ENCODE measurements at places on chromosomes 4 and X.

- DNase-seq, result no peak
These were observed 24.9 kb downstream of the TKTL2 start for GRCh38 chr4:163448540-163449203.

GRCh38 chrX:104430742-104431119 lies 135.3 kb upstream of the IL1RAPL2 start:
- no peak for DNase-seq

DNA sequence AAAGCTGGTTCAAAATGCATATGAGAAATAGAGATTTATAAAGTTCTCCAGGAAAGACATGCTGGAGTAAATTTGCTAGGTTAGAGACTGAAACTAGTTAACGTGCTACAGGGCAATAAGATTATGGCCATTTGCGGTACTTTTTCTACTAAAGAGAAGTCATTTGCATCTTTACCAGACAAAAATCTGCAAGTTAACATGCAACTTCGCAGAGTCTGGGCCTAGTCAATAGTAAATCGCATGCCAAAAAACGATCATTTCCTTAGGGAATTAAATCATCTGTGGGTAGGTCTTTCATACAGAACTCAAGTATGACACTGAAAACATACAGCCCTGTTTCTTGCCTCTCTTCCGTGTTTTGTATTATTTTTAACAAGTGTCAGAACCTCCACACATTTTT lies 32.8 kb upstream of the REST start:
- no peak for DNase-seq

DNA sequence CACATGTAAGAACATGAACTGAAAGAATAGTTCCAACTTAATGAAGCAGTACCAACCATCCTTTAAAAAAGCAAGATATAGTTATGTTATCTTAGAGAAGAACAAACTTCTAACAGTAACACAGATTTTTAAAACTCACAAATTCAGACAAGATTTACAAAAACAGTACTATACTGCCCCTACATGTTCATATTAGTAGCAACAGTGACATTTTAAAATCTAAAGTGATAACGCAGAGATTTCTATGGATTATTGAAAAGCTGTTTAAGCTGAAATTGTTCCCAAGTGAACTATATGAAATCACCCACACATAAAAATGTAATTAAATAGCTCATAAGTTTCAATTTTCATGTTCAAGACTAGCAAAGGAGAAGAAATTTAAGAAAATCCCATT lies 166.0 kb downstream of the FBXW7 start:
- DNase-seq, result no peak

GRCh38 chr4:37338972-37339371 lies 94.4 kb downstream of the NWD2 start:
- DNase-seq, result no peak

DNA sequence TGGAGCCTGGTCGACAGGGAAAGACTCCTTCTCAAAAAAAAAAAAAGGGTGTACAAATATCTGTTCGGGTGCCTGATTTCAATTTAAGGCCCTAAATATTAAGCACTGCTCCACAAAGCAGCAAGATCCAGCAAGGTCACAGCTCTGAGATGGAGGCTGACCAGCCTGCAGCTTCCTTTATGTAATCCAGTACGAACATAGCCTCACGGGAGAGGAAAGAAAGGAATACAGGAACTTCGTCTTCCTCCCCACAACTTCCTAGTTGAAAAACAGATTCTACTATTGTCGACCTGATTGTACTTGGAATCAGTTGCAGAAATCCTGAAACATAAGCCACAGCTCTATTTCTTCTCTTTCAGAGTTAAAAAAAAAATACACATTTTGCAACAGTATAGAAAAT lies 53.5 kb upstream of the TBC1D9 start:
- DNase-seq, result no peak

GRCh38 chr4:145189981-145190380 lies 9.6 kb upstream of the OTUD4 start:
- DNase-seq, result no peak

DNA sequence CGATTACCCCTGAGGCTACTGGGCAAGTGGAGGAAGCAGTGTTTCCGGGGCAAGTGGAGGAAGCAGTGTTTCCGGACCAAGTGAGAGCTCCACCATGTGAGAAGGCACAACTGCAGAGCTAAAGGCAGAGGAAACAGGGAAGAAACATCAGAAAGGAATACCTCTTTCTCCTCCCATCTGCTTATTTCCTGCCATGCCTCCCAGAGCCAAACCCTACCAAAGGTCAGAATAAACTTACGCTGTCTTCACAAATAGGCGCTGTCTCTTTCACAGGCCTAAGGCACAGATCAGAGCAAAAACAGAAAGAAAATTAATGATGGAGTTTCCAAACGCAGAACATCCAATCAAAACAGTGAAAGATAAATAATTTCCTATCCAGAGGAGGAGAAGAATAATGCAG lies 153.0 kb downstream of the ATOH1 start:
- no peak for DNase-seq

- DNase-seq, result no peak
These were observed 36.4 kb upstream of the RBM41 start for GRCh38 chrX:107154787-107155620.

DNA sequence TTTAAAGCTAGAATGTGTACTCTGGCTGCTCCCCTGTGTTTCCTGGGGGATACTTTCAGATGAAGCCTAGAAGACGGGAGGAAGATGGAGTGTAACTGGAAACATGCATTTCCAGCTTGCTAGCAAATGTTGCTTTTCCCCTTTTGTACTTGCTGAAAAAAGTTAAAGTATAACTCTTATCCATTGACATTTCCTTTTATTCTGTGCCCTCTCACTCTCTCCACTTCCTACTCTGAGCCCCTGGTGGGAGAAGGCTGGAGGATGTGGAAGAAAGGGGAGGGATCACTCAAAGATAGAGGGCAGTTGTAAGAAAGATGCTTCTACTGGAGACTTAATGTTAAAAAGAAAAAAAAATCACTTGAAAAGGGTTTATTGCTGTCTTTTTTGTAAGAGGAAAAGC lies 396.5 kb downstream of the DTHD1 start:
- DNase-seq, result no peak

DNA sequence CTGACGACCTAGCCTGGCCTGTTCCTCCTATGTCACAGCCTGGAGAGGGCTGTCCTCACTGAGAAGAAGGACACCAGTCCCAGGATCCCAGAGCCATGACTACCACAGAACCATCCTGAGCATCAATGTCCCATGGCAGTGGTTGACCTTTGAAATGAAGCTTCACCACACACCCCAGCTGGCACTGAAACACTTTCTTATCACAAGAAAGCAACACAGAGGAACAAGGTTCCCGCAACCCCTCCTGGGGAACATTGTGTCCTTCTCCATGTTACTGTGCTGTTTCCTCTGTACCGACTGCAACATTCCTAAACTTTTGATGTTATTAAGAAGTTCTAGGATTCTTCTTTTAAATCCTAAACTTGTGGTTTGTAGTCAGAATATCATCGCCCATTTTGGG lies 21.2 kb upstream of the FAM156A start:
- DNase-seq, result no peak

DNA sequence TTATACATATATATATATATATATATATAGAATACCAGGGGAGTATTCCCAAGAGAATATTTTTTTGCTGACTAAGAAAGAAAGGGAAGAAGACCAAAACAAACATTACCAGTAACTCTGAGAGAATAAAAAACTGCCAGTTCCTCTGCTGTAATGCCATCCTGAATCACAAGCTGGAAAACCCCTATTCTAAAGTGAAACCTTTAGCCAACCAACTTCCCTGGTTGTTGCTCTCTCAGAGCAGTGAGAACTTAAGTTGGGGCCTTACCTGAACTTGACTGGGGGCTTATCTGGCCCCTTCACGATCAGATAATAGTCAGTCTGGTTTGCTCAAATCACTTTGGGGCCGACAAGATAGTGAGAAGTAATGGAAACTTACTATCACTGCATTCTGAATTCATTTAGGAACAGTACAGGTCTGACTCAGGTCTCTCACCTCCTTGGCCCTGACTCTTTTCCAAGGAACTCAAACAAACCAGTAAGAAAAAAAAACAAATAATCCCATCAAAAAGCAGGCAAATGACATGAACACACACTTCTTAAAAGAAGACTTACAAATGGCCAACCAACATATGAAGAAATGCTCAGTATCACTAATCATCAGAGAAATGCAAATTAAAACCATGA lies 62.5 kb downstream of the CD40LG start:
- no peak for DNase-seq

DNA sequence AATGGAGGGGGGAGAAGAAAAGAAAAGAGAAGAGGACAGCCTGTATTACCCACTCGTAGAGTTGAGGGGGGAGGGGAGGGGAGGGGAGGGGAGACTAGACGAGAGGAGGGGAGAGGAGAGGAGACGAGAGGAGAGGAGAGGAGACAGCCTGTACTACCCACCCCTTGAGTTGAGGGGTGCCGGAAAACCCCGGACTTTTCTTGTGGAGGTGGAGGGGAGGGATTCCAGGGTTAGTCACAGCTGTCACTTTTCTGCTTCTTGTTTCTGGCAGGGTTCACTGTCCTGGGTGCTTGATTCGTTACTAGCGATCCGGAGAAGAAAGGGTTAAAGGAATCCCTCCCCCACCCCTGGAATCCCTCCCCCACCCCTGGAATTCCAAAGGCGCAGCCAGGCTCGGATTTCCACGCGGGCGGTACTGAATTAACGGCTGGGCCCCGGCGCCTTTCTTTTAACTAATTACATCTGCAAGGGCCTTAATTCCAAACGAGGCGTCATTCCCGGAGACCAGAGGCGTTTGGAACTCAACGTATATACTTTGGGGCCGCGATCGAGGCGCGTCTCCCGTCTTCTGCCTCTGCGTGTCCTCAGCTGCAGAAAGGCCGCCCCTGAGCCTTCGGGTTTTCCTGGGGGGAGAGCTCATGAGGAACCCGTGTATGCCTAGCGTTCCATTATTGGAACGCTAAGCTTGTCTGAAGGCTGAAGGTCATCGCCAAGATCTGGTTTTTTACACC lies 20.1 kb upstream of the CSF2RA start:
- DNase-seq, result no peak

- no peak for DNase-seq
These were observed 1.1 kb downstream of the PLAC8 start for GRCh38 chr4:83113429-83113786.

DNA sequence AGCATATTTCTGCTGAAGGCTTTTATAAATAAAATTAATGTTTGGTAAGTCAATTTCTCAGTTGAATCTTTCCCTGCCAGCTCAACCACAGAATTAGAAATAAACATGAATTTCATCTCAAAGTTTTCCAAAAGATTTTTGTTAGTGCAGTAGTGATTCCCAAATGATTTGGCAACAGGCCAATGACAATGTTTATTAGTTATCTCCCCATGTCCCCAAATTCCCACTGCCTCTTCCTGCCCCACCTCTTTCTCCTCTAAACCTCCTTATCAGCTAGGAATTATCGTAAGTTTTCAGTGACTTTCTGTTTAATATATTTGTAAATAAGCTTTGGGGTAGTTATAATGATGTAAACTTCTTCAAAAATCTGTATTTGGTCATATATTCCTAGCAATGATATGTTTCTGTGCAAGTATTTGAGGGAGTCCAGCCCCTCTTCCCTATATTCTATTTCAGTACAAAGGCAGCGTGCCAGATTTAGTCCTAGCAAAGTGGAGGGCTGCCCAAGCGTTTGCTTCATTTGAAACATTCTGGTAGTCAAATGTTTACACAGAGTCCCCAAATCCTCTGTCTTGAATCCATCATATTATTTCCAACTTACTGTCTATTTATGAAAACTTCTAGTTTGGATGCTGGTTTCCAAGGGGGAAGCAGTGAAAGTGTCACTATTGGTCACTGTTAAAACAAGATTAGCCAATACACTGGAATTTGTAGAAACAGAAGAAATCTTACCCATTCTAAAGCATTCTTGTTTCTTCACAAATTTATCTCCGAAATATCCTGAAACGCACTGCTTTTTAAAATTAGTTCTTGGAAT lies 33.7 kb upstream of the ANKRD50 start:
- no peak for DNase-seq

DNA sequence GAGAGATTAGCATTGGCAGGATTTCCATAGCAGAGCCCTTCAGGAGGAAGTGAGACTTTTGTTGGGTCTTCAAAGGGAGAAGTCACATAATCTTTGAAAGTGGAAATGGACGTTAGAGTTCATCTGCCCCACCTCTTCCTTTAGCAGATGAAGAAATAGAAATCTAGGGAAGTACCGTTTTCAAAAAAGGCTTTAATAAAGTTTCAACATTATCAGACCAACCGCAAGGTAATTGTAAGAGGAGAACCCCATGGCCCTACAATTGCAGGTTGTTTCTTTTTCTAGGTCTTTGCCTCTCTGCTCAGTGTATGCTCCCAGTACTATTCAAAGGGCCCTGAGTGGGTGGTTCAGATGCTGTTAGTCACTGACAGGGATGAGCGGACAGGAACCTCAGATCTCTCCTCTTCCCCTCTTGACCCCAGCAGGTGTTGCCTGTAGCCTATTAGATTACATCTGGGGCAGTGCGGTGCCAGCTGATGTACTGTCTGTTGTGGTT lies 48.6 kb upstream of the AP1S2 start:
- no peak for DNase-seq

- no peak for DNase-seq
These were observed 754.4 kb downstream of the NLGN4X start for GRCh38 chrX:5474282-5474681.

DNA sequence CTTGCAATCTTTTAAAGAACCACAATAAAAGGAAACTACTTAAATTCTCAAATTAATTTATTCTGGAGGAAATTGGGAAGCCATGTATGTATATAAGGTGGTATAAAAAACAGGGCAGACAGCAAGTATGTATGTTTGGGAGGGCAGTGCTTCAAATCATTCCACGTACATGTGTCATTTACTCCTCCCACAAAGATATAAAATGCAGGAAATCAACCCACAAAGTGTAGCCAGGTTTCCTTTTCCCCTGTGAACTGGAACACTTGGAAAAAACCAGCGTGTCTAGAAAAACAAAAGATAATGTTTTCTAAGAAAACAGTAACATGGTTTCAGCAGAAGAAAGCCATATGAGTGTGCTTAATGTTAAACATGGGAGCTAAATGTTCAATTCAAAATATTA lies 156.7 kb upstream of the FAM47A start:
- no peak for DNase-seq

DNA sequence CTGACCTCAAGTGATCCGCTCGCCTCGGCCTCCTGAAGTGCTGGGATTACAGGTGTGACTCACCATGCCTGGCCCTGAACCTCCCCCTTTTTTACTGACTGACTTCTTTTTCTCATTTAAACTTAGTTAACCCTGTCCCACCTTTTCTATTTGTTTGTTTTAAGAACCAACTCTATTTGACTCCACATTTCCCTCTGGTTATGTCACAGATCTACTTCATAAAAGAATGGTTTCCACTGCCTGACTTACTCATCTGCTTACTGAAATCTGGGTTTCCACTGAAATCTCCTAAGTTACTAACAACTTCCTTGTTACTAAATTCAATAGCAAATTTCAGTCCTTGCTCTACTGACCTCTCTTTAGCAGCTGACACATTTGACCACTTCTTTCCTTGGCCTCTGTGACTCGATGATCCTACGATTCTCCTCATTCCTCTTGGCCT lies 28.0 kb upstream of the NSUN7 start:
- no peak for DNase-seq

- DNase-seq, result no peak
These were observed 29.5 kb downstream of the ASB9 start for GRCh38 chrX:15240414-15240813.

GRCh38 chr4:3073158-3074077 lies 920 bp downstream of the HTT-AS start:
- DNase-seq, result no peak
